Fibroblast of skin of abdomen (primary cell): ENCODE measurements at places on chromosomes 7 and 10.

DNA sequence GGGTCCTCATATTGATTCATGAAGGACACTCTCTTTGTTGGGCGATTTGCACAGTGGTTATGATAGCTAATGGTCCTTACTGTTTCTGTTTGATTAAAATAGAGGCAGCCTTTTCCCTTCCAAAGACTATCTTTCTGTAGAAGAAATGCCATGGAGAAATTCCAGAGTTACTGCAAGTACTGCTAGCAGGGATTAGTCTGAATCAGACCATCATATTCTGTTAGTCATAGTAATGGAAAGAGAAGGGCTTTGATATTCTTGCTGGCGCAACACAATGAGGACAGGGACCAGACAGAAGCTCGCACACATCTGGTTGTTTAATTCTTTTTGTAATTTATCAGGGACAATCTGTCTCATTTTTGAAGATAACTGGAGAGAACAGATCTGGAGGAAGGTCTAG is 304.5 kb upstream of the FZD8 start:
- peak; percentile 5 for DNase-seq

- no peak for DNase-seq
Measured at GRCh38 chr10:14602807-14603533, 171.7 kb downstream of the FAM107B start.

- DNase-seq, result no peak
Measured at GRCh38 chr10:49303711-49304110, 4.7 kb downstream of the C10orf71 start.

DNA sequence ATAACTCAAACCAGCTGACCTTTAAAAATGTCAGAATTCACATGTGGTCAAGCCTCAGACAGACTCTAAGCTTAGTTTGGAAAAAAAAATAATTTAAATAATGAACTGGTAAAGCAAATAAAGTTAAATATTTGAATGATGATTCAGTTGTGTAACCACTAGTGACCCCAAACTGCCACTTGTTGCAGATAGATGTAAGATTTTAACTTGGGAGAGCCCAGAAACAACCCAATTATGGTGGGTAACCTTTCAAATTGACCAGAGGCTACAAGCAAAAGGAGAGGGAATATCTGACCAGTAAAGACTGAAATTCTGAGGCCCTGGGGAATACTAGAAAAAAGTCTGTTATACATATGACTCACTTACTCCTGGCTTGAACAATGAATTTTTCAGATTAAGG is 268.1 kb downstream of the HPSE2 start:
- peak; percentile 38 for DNase-seq

GRCh38 chr7:1117321-1117928 is 29.5 kb downstream of the GPER1 start:
- no peak for DNase-seq
